ENCODE measurements at places on chromosomes 3 and 15. TPM values are rescaled to one million over a fixed set of nuclear protein-coding genes. Genes with fewer than 3 reads are reported as not detected.

Gene SNX4
- total RNA-seq = 67.1 TPM

Gene STAG1
- 28.4 TPM for total RNA-seq

Gene TMEM212
- not detected for total RNA-seq

Gene CADM2
- total RNA-seq = not detected

Gene ZNF774
- total RNA-seq = 1.7 TPM

Gene SYNM
- total RNA-seq = 1.4 TPM

Gene FAM107A
- total RNA-seq = not detected

Gene NOX5
- total RNA-seq = not detected

Gene COMMD2
- 34.6 TPM for total RNA-seq

Gene MELTF
- total RNA-seq = 44.3 TPM

Gene JAGN1
- total RNA-seq = 35.5 TPM

Gene SNAPC5
- total RNA-seq = 16.7 TPM

Gene TNNC1
- 0.41 TPM for total RNA-seq

Gene ASB7
- total RNA-seq = 11.7 TPM

Gene ASB14
- not detected for total RNA-seq

Gene SKOR1
- 0.36 TPM for total RNA-seq

Gene CELF6
- 0.24 TPM for total RNA-seq

Gene IL12A
- total RNA-seq = 3.1 TPM

DNA sequence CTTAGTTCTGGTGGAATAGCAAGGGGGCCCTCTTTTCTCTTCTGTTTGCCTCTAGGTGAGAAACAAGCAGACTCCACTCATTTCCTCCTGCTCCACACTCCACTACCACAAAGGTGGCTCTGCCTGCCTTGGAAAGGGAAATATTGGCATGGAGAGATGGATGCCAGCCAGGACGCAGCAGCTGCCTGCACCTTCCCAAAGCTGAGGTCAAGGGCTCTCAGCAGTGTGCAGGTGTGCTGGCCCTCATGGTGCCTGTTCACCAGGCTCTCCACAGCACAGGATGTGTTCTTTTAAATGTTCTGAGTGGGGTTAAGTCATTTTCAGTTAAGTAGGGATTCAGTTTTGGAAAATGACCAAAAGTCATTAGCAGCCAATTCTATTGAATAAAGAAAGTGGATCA is 211.2 kb upstream of the STRIT1 start:
- no peak for DNase-seq

DNA sequence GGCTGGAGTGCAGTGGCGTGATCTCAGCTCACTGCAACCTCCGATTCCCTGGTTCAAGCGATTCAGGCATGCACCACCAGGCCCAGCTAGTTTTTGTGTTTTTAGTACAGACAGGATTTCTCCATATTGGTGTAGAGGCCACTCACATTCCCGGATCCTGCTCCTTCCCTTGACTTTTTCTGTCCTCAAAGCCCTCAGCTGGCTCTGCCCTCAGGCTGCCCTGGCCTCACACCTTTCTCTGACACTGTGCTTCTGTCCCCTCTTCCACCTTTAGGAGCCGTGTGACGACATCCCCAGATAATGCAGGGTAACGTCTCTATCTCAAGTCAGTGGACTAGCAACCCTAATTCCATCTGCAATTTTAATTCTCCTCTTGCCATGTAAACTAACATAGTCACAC is 8.6 kb upstream of the CYFIP1 start:
- no peak for DNase-seq

GRCh38 chr3:8069471-8069870 is 432.2 kb upstream of the LMCD1 start:
- DNase-seq = no peak

- DNase-seq = no peak
Observed at GRCh38 chr3:38480093-38480445, 16.1 kb upstream of the EXOG start.

- no peak for DNase-seq
Observed at GRCh38 chr3:186079925-186080324, 29.0 kb downstream of the ETV5 start.

- DNase-seq = no peak
Observed at GRCh38 chr15:89221543-89221942, at the start of gene RLBP1. Gene RLBP1, minus strand, starts transcription at chr15:89221579. Its CDS starts 2,604 bp downstream, at chr15:89218975.

DNA sequence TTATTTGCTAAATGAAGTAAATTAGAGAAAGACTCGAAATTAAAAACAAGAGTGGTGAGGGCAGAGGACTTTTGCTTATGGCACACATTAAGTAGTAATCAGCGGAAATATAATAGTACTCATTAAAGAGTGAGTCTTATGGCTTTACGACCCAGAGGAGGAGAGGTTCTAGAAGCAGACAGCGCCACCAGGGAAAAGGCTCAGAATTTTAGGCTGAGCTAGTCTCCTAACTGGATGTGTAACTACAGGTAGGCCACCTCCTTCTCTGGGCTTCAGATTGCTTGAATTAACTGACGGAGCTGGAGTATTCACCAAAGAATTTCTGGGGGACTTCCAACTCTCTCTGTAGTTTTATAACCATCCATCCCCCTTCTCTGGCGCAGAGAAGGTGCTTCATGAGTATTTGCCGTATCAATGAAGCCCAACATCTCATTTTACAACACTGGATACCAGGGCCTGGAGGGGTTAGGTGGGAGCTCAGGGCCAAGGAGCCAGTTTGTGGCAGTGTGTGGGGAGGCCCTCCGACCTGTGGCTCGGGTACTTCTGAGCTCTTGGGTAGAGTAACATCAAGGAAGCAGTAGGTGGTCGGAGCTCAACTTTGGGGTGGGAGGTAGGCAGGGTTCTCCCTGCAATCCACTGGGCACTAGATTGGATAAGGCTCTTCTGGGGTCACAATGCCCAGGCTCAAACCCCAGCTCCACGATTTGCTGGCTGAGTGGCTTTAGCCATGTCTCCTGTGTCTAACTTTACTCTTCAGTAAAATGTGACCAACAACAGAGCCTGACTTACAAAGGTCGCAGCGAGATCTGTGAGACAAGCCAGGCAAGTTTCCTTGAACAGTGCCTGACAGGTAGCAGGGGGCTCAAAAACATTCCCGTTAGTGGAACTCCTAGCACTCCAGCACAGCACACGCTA is 1.1 kb downstream of the CHCHD4 start:
- no peak for DNase-seq

GRCh38 chr3:142118911-142119310 is 30.4 kb downstream of the TFDP2 start:
- no peak for DNase-seq

GRCh38 chr3:159149131-159149530 is 347.3 kb downstream of the MFSD1 start:
- DNase-seq = no peak

- no peak for DNase-seq
Observed at GRCh38 chr3:197478746-197479668, 76.8 kb downstream of the BDH1 start.

DNA sequence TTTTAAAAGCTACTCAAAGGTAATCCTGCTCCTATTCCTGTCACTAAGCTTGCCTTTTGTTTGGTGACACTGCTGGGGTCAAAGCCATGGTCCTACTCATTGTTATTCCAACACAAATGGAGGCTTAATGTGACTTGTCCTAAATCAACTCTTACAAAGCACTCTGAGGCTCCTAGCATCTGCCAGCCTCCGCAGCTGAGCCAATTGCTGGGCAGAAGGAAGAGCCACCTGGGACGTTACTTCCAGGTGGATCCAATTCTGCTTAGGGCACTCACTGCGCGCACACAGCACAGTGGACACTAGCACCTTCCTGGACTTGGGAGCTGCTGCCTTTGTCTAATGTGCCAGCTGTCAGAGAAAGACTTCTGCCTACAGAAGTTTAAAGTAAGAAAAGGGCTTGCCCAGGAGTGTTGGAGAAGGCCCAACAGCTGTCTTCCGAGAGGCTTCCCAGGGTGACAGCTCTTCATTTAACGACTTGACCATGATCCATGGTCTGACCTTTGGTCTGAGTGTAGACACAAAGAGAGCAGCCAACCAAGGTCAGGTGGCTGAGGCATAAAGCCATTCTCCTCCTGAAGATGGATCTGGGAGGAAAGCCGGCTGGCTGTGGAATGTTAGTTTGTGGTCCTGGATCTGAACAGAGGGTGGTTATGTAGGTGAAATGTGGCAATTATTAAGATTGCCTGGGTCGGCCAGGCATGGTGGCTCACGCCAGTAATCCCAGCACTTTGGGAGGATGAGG is 102.2 kb downstream of the AQP9 start:
- DNase-seq = no peak

GRCh38 chr3:135865553-135865952 is 100.0 kb upstream of the PPP2R3A start:
- DNase-seq = no peak

DNA sequence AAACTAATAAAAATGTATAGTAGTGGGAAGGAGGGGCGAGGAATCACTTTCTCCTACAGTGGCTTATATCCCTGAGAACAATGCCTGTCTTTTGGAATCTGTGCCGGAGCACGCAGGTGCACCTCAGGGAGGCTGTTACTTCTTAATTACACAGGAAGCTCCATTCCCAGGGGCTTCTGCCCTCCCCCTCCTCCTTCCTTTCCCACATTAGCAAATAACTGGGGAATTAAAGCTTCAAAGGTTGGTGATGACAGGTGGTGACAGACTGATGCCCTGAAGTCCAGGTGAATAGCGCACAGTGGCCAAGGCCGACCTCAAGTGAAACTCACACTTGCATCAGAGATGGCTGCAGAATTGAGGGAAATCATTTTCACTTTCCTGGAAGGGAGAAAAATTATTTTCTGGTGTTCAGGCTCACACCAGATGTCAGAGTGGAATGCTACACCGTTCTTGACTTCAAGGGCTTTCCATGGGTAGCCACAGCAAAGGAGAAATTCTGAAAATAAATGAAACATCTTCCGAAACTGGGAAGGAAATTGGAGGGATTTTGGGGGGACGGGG is 3.7 kb downstream of the GRAMD2A start:
- DNase-seq = no peak

GRCh38 chr3:18483226-18483625 is 58.1 kb upstream of the SATB1 start:
- DNase-seq = no peak

GRCh38 chr3:102510663-102511062 is 75.8 kb downstream of the ZPLD1 start:
- DNase-seq = no peak

GRCh38 chr3:102614585-102614984 is 179.8 kb downstream of the ZPLD1 start:
- DNase-seq = no peak

- DNase-seq = no peak
Observed at GRCh38 chr3:126107203-126107939, 23.4 kb upstream of the SLC41A3 start.

DNA sequence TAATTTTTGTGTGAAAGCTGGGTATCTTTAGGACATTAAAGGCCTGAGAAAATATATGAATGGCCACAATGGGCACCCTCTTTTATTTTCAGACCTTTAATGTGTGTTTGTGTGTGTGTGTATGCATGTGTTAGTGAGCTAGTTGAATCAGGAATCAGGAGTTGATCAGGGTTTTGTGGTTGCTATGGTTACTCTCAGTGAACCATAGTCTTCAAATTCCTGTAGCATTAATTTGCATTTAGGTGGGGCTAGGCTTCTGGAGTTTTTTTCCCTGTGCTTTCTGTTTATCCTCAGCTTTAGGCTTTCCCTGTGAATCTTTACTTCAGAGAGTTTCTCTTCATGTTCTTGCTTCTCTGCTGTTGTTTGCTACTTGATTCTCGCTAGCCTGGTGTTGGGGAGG is 122.0 kb upstream of the ONECUT1 start:
- no peak for DNase-seq

GRCh38 chr3:108430540-108430939 is 79.9 kb downstream of the MYH15 start:
- DNase-seq = no peak

GRCh38 chr3:32844322-32844654 is 26.5 kb downstream of the TRIM71 start:
- DNase-seq = no peak

DNA sequence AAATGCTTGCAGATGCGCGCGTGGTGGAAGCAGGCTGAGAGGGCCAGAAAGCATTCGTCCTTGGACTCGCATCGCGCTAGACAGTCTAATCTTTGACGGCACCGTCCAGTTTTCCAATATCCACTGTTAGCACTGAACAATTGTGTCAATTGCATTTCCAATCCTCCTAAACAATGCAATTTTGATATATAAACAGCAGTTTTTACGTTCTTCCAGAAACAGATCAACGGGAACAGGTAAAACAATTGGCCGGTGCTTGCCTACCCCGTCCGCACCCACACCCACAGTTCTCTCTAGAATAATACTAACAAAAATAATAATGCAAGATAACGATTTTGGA is 17.2 kb downstream of the CPN2 start:
- DNase-seq = no peak

- DNase-seq = no peak
Observed at GRCh38 chr3:18765161-18765560, 340.0 kb upstream of the SATB1 start.

DNA sequence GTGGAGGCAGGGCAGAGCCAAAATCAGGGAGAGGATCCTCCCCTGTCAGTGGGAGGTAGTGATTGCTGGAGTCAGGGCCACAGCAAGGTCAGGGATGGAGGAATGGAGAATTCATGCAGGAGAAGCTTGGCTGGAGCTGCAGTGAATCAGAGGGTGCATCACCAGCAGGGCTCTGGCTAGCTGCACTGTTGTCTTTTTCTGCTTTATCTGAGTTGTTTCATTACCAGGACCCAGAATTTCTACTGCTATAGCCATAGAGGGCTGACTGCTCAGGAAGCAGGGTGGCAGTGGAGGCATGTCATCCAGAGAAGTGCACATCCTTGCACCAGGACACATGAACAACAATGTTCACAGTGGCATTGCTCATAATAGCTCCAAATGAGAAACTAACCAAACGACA is 113.5 kb upstream of the GALNT15 start:
- no peak for DNase-seq

DNA sequence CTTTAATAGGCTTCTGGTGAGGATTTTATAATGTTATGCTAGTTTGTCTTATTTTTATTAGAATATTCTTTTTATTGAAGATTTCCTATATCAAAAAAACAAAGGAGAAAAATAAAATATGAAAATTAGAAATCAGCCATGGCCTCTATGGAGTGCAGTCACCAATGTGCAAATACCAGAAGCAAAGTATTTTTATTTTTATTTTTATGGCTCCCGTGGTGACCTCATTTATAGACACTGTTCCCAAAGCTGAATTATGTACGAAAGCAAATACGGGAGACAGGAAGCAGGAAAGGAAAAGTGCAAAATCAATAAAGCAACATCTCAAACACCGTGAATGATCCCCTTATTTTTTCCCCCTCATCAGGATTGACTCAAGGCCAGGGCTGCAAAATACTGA is 35.1 kb downstream of the DAZL start:
- DNase-seq = no peak

- DNase-seq = no peak
Observed at GRCh38 chr3:197901626-197902025, 48.4 kb upstream of the RPL35A start.

GRCh38 chr3:152413240-152413639 is 144.5 kb downstream of the MBNL1 start:
- DNase-seq = no peak

DNA sequence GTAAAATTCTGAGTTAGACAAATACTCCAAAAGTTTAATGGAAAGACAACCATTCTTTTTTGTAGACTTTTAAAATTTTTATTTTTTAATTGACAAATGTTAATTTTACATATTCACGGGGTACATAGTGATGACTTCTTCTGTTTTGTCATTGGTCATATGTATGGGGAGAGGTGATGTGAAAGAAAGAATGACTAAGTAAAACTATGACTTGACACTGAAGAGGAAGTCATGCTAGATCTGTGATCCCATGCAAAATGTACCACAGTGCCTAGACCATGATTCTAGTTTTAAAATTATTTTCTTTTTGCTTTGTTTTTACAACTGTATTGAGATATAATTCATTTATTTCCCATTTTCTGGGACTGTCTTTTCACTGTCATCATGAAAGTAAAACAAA is 281.6 kb downstream of the MBNL1 start:
- DNase-seq = no peak

- DNase-seq = no peak
Observed at GRCh38 chr3:125398952-125399351, 23.8 kb upstream of the ZNF148 start.

- DNase-seq = no peak
Observed at GRCh38 chr3:40994611-40995010, 204.7 kb upstream of the CTNNB1 start.
